RPMI8226 (cell line): ENCODE measurements at places on chromosomes 6 and 20.

GRCh38 chr20:51008718-51009117, 14.2 kb downstream of the KCNG1 start:
- no peak for DNase-seq

- no peak for DNase-seq
Observed at GRCh38 chr6:117200067-117200466, 65.3 kb upstream of the VGLL2 start.

DNA sequence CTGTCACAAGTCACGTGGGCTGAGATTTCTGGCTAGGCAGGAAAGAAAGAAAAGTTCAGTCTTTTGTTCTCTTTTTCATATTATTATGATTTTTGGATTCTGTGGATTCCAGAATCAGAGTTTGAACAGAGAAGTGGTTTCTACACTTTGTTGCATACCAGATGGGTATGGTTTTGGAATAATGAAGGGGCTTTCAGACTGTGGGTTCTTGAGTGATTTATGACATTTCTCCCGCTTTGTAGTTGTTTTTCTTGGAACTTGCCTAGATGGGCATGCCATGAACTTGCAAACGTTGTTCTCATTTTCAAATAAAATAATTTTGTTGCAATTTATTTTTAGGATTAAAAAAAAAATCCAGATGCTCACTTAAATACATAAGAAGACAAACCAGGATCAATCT, 34.4 kb downstream of the CBFA2T2 start:
- DNase-seq, result no peak

GRCh38 chr20:17471606-17472187, 59.5 kb downstream of the BFSP1 start:
- no peak for DNase-seq

GRCh38 chr6:66533921-66534404, 826.9 kb upstream of the EYS start:
- no peak for DNase-seq

DNA sequence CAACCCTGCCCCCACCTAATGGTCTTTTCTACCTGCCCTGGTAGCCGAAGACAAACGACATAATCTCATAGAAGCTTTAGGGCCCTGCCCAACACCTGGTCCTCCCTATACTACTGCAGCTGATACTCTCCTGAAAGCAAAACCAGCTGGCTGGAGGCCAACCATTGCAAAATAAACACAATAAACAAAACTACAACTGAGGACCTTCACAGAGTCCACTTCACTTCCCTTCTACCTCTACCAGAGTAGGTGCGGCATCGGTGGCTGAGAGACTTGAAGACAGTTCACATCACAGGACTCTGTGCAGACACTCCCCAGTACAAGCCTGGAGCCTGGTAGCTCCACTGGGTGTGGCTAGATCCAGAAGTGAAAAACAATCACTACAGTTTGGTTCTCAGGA, 476.2 kb downstream of the MMUT start:
- DNase-seq, result no peak
